ENCODE measurements at places on chromosomes 4 and X. TPM values are rescaled to one million over a fixed set of nuclear protein-coding genes. Genes with fewer than 3 reads are reported as not detected.

Gene GAK
- total RNA-seq = 32.5 TPM

- H3K27me3 ChIP-seq = no peaks in the 10 kb centered on the region
- H3K27ac ChIP-seq = no peak overlapping the region
- H3K4me1 ChIP-seq = no peaks in the 10 kb centered on the region
- H3K4me3 ChIP-seq = no peak overlapping the region
- DNase-seq = no peak
Measured at GRCh38 chrX:65241059-65241721, 264.9 kb upstream of the ZC4H2 start.

DNA sequence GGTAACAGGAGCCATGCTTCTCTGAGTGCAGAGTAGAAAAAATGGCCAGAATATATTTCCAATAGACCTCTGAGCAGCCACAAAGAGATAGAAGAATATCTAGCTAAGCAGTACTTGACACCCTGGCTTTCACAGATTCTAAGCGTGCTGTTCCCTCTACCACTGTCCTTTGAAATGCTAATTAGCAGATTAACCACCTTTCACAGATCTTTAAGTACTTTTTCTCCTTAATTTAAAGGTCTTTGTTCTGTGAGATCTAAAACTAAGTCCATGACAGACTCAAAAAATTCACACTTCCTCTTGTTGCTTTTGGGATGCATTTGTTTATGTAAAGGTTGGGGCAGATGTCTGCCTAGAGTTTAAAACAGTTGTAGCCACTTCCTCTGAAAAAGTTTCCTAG lies 28.3 kb upstream of the MAGEC2 start:
- no peaks in the 10 kb centered on the region for H3K4me1 ChIP-seq
- no peak overlapping the region for H3K27ac ChIP-seq
- H3K27me3 ChIP-seq = no peaks in the 10 kb centered on the region
- no peaks in the 10 kb centered on the region for H3K36me3 ChIP-seq

DNA sequence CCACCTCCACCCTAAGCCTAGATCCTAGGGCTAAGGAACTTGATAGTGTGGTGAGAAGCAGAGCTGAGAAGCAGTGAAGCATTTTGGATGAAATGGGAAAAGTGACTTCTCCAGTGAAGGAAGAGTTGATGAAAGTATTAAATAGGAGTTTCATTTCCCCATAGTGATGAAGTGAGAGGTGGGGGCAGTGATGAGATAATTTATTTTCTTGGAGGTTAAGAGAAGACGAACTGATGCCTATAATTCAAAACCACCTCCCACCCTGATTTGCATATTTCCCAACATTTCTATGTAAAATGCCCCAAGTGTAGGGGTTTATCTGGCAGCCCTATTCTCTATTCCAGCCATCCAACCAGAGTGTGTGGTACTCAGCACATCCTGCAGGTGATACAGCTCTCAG lies 6.3 kb downstream of the LONRF3 start:
- DNase-seq = no peak
- H3K27ac ChIP-seq = no peak overlapping the region
- no peaks in the 10 kb centered on the region for H3K27me3 ChIP-seq
- peaks cover 4% of the 10 kb centered on the region for H3K4me1 ChIP-seq
- no peak overlapping the region for H3K4me3 ChIP-seq

- no peak for DNase-seq
- no peak overlapping the region for H3K27ac ChIP-seq
- peaks cover 26% of the 10 kb centered on the region for H3K27me3 ChIP-seq
- H3K36me3 ChIP-seq = no peaks in the 10 kb centered on the region
Measured at GRCh38 chr4:6047130-6047673, 29.0 kb upstream of the C4orf50 start.
